ENCODE measurements at places on chromosomes 6 and 20.

- no peak for DNase-seq
Measured at GRCh38 chr20:32547753-32548034, 37.4 kb downstream of the NOL4L start.

DNA sequence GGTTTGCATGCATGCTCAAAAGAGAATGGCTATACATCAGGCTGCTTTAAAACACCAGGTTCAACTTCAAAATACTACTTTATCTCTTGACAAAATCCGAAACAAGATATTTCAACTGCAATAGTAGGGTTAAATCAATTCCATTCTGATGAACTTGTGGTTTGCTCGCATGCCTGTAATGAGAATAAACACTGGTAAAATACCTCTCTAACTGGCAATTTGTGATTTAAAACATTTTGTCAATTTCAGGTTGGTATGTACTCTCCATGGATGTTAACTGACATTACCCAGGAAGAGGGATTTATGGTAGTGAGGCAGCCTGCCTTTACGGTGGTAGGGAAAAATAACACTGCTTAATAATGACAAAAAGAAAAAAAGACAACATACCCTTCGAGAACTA is 74.4 kb downstream of the MBOAT1 start:
- DNase-seq = no peak

- DNase-seq = peak; percentile 42
Measured at GRCh38 chr6:159074120-159074684, 29.4 kb upstream of the TAGAP start.

GRCh38 chr6:108806171-108806570 is 42.1 kb upstream of the ARMC2 start:
- DNase-seq = no peak

- no peak for DNase-seq
Measured at GRCh38 chr20:1888796-1889463, 6.3 kb upstream of the SIRPA start.

DNA sequence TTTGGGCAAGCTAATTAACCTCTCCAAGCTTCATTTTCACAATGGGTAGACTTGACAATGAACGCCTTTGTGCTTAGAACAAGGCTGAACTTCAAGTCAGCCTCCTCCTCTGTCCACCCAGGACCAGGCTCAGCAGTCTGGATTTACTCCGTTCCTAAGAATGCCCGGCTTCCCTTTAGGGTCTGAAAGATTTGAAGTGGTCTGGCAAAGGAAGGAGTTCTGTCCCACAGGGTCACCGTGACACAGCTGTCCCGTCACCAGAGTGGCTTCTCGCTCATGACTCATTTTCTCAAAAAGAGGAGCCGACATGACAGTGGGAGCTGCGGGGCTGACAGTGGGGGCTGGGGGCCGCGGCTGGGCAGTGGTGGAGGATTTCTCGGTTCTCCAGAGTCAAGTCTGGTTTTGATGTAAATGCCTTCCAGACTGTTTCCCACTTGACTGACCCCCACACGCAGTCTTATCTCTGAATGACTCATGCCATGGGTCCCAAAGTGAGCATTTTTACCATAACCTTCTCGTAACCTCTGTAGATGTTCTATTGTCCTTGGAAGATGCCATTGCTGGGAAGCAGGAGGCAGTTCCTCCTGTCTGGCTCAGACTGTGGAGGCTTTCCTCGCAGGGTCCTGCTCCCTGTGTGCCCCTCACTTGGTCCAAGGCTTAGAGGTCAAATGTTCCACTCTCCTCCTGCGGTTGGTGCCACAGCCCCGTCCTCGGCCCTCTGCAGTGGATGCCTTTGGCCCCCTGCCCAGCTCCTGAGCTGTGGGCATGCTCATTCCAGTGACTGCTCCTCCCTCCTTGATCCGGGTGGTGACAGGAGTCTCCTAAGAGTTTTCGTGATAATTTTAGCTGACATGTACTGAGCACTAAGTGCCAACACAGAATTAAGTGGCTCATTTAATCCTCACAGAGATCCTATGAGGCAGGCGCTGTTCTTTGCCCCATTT is 253.1 kb downstream of the FNDC1 start:
- peak; percentile 36 for DNase-seq

- DNase-seq = no peak
Measured at GRCh38 chr6:129647044-129647443, 62.9 kb downstream of the ARHGAP18 start.
